ENCODE measurements at places on chromosomes 5 and 9.

- ATAC-seq: no peak
These were observed 200.8 kb downstream of the PLK2 start for GRCh38 chr5:58258984-58259684.

- no peak for ATAC-seq
These were observed 32.1 kb upstream of the CLINT1 start for GRCh38 chr5:157890836-157891597.

DNA sequence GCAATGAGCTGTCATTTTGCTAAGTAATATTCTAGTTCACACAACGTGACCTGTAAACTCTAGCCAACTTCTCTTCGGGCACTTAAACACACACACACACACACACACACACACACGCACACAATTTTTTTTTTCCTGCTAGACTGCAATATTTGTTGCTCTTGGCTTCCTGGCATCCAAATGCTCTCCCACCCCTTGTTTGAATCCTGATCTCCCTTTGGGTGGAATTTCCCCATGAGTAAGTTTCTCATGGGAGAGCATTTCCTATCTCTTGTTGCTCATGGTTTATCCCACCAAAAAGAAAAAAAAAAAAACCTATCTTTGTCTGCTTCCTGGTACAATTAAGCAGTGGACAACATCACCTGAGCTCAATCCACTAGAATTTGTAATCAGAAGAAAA lies 54.7 kb upstream of the TSLP start:
- no peak for ATAC-seq

- ATAC-seq: no peak
These were observed 261.6 kb downstream of the GLIS3 start for GRCh38 chr9:4038182-4038723.

- no peak for ATAC-seq
These were observed 40.5 kb downstream of the BHMT start for GRCh38 chr5:79151942-79152671.
